Fibroblast of lung (primary cell): ENCODE measurements at places on chromosomes 11 and 22.

DNA sequence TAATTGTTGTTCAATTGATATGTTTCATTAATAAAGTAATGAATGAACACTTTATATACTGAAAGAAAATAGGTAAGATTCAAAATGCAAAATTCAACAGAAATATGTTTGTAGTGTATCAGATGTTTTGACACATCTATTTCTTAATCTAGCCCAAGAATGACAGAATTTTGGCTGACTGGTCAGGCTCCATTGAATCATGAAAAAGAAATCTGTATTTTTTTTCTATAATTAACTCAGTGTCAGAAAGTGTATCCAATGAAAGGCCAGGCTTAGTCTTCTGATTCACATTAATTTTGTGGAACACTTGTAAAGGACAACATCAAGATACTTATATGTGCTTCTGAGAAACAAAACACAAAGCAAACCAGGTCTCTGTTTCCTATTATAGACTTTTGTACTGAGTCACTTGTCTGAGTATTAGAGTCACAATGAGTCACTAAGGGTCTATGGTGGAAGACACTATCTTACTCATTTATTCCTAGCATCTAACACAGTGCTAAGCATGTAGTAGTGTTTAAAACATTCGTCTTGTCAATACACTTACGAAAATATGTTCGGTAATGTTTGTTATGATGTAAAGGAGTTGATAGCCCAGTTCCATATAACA, 297.7 kb upstream of the CCDC90B start:
- peak; percentile 34 for DNase-seq

DNA sequence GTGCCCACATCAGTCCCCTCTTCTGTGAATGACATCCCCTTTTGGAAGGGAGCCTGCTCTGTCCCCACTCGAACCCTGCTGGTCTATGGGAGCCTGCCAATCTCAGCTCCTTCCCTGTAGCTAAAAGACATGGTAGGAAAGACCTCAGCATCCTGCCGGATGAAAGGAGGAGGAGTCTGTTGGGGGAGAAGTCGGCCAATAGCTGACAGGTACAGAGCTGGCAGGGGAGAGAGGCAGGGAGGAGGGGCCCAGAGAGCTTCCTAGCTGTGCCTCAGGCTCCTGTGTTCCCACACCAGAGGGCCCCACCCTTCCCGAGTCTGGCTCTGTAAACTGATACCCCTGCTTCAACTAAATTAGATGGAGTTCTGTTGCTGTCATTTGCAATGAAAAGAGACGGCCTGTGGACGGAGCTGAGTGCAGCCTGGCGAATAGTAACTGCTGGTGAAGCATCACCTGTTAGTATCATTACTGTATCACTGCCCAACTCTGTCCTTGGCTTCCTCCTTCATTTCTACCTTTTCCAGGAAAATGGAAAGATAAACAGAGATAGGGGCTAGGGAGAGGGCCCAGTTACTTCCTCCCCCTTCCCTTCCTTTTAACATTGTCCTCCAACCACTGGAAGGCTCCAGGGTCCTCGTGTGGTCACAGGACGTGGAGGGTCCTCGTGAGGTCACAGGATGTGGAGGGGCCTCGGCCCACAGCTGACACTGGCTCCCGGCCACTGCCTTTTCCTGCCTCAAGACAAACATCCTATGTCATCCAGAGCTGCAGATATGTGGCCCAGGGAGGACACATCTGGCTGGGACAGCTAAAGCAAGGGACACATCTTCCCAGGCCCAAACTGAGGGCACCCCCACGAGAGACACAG, 15.1 kb downstream of the FXYD6 start:
- peak; percentile 52 for DNase-seq

GRCh38 chr11:133081730-133082452, 450.4 kb downstream of the OPCML start:
- no peak for DNase-seq

GRCh38 chr11:122981388-122982264, at the start of gene BSX:
TSS of gene BSX (minus strand) at chr11:122981834. CDS start at chr11:122981671, 163 bp downstream.
- DNase-seq, result peak; percentile 47

DNA sequence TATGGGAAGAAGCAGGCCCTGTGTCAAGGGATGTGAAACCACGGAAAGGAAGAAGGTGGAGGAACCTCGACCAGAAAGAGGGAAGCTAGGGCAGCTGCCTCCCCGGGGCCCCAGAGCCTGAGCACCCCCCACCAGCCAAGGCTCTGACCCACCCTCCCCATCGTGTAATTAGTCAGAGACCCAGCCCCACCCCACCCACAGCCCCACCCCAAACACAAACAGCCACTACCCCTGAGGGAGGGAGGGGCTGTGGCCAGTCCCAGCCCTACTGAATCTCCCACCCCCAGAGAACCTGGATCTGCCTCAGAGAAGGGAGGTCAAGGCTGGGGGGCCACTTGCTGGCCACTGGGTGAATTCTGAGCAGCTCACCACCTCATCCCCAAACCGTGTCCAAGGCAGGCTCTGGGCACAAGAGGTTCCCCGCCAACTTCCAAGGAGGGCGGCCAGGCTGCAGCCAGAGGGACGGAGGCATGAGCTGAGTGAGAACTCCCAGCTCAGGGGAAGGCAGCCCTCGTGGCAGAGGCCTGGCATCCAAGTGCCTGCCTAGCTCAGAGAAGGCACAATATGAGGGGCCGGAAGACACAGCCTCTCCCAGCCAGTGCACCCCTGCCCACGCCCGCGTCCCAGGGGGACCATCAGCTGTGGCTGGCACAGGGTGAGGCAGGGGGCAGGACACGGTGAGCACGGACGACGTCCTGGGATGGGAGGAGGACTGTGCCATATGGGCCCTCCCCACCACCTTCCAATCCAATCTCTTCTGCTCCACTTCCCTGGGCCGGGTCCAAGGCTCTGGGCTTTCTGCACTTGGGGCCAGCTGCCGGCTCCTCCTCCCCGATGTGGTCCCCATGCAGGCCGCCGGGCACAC, 2.7 kb downstream of the PLXNB2 start:
- DNase-seq, result peak; percentile 62

DNA sequence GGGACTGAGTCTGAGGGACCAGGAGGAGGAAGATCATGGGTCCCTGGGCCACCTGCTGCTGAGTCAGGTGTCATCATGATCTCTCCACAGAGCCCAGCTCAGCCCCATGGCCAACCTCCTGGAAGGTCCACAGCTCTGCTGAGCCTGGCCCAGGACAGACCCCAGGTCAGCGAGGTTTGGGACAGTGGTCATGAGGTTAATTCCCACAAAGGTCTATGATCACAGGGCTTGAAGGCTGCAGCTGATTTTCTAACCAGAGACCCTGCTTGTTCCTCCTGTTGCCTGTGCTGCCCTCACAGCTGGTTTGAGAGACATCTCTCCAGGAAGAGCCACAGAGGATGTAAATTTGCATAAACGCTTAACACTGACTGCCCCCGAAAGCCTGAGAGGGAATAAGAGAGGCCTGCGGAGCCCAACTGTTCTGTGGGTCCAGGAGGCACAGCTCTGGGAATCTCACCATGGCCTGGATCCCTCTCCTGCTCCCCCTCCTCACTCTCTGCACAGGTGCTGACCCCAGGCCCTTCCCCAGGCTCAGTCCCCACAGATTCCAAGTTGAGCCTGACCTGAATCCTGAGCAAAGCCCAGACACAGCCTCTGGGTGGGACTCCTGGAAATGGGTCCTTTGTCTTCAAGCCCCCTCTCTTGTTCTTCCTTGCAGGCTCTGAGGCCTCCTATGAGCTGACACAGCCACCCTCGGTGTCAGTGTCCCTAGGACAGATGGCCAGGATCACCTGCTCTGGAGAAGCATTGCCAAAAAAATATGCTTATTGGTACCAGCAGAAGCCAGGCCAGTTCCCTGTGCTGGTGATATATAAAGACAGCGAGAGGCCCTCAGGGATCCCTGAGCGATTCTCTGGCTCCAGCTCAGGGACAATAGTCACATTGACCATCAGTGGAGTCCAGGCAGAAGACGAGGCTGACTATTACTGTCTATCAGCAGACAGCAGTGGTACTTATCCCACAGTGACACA, 102.8 kb downstream of the GGTLC2 start:
- no peak for DNase-seq

DNA sequence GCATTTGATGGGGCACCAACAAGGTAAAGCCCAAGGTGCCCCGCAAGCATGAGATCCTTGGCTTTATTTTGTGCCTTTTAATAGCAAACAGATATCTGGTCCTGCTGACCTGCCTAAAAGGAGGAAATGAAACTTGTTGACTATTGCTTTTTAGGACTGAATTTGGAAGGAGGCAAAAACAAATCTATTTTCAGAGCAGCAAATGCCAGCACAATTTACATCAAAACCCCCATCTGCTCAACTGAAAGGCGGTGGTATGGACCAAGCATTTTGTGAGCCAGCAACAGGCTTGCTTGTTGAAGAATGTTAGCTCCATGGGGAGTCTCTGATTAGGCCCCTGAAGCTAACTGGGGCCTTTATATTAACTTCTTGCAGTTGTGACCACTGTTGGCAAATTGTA, 192.6 kb upstream of the E2F8 start:
- DNase-seq, result no peak

DNA sequence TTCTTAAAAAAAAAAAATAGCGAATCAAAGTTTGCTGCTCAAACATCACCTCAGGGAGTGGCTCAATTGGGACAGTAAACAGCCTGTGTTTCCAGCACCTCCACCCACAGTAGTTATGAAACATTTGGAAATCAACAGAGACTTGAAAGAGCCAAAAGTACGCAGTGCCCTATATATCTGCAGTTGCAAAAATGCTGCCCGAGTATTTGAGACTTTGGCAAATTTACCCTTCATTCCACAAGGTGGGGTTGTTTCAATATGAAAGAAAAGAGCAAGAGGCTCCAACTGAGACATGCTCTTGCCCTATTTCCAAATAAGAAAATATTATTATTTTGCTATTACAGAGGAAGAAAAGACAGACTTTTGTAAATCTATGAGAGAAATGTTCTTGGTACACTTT, 851.1 kb upstream of the RAG2 start:
- peak; percentile 49 for DNase-seq

GRCh38 chr22:47807506-47807905, 1045.1 kb downstream of the TBC1D22A start:
- no peak for DNase-seq

- DNase-seq, result no peak
Observed at GRCh38 chr11:133156986-133157745, 375.1 kb downstream of the OPCML start.

- no peak for DNase-seq
Observed at GRCh38 chr22:34588871-34589545, 476.9 kb upstream of the ISX start.

DNA sequence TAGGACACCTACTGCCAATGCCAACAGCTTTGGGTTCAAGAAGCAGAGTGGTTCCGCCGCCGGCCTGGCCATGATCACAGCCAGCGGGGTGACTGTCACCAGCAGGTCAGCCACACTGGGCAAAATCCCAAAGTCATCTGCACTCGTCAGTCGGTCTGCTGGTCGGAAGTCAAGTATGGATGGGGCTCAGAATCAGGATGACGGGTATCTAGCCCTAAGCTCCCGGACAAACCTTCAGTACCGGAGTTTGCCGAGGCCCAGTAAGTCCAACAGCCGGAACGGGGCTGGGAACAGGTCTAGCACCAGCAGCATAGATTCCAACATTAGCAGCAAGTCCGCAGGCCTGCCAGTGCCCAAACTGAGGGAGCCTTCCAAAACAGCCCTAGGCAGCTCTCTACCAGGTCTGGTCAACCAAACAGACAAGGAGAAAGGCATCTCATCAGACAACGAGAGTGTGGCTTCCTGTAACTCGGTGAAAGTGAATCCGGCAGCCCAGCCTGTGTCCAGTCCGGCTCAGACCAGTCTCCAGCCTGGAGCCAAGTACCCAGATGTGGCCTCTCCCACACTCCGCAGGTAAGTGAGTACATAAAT, 115.1 kb downstream of the DBX1 start:
- DNase-seq, result no peak

DNA sequence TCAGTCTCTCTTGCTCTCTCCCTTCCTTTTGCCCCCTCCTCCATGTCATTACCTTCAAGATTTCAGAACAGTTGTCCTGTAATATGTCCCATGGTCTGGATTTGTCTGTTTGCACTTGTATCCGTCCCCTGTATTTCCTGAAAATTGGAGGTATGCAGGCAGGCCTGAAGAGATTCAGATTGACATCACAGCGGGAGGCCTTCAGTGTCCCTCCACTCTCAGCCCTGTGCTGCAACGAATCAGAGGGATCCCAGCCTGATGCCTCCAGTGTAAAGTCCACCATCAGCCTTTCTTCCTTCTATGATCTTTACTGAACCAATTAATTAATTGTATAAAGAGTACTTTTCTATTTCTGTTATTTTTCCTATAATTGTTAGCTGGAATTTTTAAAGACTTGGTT, 57.3 kb downstream of the ELMOD1 start:
- DNase-seq, result no peak

DNA sequence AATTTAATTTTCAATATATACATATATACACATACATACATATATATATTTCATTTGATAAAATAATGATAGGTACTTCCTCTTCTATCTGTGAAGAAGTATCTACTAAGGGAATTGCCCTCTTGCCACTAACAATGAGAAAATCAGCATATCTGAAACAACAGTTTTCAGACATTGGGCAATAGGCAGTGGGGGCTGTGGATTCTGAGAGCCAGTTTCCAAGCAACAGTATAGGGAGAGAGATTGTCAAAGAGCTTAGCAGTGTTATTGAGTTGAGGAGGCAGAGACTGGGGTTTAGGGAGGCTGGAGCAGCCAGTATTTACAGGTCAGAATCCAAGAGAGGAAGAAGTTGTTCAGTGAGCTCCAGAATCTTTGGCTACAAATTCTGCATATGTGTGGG, 119.3 kb downstream of the ARFGAP2 start:
- DNase-seq, result no peak

- no peak for DNase-seq
Observed at GRCh38 chr11:2404735-2405196, 4.2 kb downstream of the TSSC4 start.

GRCh38 chr11:47409440-47410369, 1.3 kb downstream of the SLC39A13 start:
- no peak for DNase-seq

DNA sequence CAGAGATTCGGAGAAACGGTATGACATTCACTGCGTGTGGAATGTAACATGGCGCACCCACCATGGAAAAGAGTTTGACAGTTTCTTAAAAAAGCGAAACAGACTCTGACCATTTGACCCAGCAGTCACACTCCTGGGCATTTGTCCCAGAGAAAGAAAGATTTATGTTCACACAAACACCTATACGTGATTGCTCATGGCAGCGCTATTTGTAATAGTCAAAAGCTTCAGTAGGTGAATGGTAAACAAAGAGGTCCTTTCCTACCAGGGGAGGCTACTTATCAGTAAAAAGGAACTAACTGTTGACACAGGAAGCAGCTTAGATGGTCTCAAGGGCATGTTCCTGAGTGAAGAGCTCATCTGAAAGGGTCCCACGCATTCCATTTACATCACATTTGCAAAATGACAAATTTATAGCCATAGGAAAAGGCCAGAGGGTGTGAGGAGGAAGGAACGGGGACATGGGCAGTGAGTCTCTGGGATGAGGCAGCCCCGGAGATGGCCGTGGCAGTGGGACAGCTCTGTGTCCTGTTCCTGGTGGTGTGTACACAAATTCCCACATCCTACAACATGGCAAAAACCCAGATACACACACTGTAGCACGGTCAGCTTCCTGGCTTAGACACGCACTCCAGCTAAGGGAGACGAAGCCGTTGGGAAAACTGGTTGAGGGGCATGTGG, 14.6 kb upstream of the KRTAP5-6 start:
- no peak for DNase-seq
